ENCODE measurements at places on chromosomes 6 and 20.

- no peak for DNase-seq
Observed at GRCh38 chr20:46350201-46350985, 42.1 kb upstream of the CDH22 start.

- DNase-seq = no peak
Observed at GRCh38 chr6:3500262-3501014, 43.6 kb upstream of the SLC22A23 start.

DNA sequence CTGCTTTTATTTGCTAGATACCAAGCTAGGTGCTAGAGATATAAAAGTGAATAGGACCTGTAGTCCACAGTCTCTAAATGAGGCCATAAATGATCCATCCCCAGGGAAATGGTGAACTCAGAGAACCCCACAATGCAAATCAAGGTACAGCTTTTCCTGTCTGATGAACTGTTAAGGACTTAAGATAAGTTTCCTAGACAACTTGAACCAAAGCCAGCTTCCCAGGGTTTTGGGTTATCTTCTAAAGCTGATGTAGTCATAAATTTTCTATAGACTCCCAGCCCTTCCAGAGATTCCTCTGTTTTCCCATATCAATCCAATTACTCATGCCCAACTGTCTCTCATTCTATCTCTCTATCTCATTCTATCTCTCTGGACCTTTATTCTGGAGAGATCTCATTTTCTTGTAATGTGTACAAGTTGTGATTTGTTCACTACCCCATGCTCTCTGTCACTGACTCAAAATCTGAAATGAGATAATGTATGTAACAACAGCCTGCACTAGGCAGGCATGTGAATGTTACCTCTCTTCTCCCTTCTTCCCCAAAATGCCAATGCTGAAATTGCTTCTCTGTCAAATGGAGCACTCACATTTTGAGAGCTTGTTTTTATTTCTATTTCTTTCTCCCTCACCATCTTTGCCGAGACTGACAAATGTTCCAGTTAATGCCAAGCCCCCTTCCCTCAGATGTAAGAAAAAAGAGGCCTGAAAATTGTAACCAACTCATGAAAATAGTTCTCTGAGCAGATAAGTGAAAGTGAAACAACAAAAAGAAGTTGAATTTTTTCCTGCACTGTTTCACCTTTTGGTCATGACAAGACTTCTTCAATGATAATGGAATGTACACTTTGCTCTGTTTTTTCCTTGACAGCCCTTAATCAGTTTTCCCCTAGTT is 279.9 kb downstream of the SLC35F1 start:
- DNase-seq = no peak

- peak; percentile 48 for DNase-seq
Observed at GRCh38 chr20:62795023-62795761, 1.1 kb upstream of the MRGBP start.

GRCh38 chr20:54173653-54174456 is at the start of gene CYP24A1:
CYP24A1 (minus strand) TSS chr20:54173986; CDS start chr20:54173579, 407 bp downstream.
- peak; percentile 23 for DNase-seq

DNA sequence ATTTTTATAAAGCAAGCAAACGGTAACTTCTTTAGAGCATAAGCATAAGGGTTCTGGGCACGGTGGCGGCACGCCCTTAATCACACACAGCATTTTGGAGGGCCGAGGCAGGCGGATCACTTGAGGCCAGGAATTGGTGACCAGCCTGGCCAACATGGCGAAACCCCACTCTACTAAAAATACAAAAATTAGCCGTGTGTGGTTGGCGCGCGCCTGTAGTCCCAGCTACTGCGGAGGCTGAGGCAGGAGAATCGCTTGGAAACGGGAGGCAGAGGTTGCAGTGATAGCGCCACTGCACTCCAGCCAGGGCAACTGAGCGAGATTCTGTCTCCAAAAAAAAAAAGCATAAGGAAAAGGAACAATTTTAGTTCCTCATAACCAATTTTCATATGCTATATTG is 2.6 kb downstream of the SENP6 start:
- no peak for DNase-seq

DNA sequence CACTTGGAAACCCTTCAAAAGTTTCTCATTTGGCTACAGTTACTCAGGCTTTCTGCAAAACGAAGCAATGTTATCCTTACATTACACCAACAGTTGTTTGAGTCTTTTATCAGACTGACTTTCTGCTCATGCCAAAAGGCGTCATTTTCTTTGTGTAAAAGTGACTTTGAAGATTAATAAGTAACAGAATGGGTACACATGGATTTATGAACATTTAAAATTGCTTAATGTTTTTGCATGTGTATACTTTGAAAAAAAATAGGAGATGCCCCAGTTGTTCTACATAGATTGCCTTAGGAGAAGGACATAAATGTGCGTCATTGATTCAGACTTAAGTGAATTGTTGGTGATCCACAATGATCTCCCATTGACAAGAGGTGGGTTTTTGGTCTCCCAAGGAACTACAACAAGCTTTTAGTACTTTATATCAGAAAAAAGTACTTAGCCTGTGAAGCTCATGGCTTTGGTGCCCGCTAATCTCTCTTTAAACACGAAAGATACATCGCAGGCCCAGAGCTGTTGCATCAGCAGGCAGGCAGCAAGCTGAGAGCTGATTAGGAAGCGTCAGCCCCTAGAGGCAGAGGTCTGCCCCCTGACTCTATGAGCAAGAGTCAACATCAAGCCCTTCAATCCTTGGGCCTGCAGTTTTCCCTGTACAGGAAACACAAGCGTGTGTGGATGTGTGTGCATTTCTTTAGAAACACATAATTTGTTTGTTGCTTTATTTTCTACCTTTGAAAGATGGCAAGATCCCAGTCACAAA is 45.9 kb downstream of the SLC22A3 start:
- DNase-seq = no peak

DNA sequence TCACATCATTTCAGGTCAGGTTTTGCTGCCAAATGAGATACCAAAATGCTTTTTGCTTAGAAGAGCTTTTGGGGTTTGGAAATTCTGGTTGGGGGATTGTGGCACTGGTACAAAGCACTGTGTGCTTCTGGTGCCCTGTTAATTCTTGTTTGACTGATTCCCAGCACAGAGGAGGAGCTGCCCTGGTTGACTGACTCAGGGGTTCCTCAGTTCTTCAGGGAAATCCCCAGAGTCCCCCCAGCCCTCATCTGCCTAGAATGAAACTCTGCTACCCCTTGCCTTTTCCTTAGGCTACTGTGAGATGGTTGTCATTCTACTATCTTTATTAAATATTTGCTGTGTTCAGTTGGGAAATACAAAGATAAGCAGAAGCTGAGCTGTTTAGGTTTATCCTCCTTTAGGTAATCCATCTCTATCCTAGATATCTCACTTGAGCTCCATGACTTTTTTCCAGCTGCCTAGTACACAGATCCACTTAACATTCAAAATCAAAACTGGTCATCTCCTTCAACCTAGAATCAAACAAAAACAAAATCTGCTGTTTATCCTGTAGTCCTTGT is 24.9 kb upstream of the TSPYL1 start:
- DNase-seq = no peak

Measured in HEK293T (cell line).